A549 treated with CORT108297 at 1 μM for 4 hours (cell line): ENCODE measurements at places on chromosomes 6 and 20. TPM values are rescaled to one million over a fixed set of nuclear protein-coding genes. Genes with fewer than 3 reads are reported as not detected.

ZBTB22 gene
- 2.3 to 4.3 TPM (median 4.1 TPM) in 5 replicates for total RNA-seq

MAFB gene
- total RNA-seq: 0.07 to 0.13 TPM (median 0.09 TPM) in 4 of 5 replicates, not detected in the other

POU5F1 gene
- 4.7 to 6.7 TPM (median 5.3 TPM) in 5 replicates for total RNA-seq

CDSN gene
- total RNA-seq: 0.03 TPM in 1 of 5 replicates, not detected in the others

ASIP gene
- total RNA-seq: not detected in 5 replicates

CPXM1 gene
- total RNA-seq: 0.02 TPM in 1 of 5 replicates, not detected in the others

TNFAIP3 gene
- total RNA-seq: 12.6 to 29.3 TPM (median 13.7 TPM) in 5 replicates

OR2B6 gene
- 0.08 to 0.32 TPM (median 0.15 TPM) in 3 of 5 replicates, not detected in the others for total RNA-seq

ZC2HC1B gene
- total RNA-seq: not detected in 5 replicates

RNF182 gene
- total RNA-seq: 2.7 to 3.5 TPM (median 3.1 TPM) in 5 replicates

ZNF311 gene
- 0.07 to 0.21 TPM (median 0.18 TPM) in 5 replicates for total RNA-seq

SLC22A16 gene
- total RNA-seq: not detected in 5 replicates

LAMA2 gene
- 0.21 to 0.92 TPM (median 0.67 TPM) in 5 replicates for total RNA-seq

DSP gene
- total RNA-seq: 32.3 to 49.0 TPM (median 42.9 TPM) in 5 replicates

RIN2 gene
- 26.6 to 29.8 TPM (median 29.4 TPM) in 5 replicates for total RNA-seq

SLA2 gene
- total RNA-seq: not detected in 5 replicates

C6orf163 gene
- 0.06 to 0.29 TPM (median 0.15 TPM) in 5 replicates for total RNA-seq

KCNQ5 gene
- 1.2 to 2.1 TPM (median 1.8 TPM) in 5 replicates for total RNA-seq

SH3BGRL2 gene
- total RNA-seq: 0.24 to 0.33 TPM (median 0.27 TPM) in 5 replicates

TRIM40 gene
- not detected in 5 replicates for total RNA-seq

CLPSL1 gene
- not detected in 5 replicates for total RNA-seq

TXLNB gene
- total RNA-seq: not detected in 5 replicates

COL12A1 gene
- 3.8 to 6.4 TPM (median 5.2 TPM) in 5 replicates for total RNA-seq

BCAS1 gene
- total RNA-seq: 0.45 to 0.65 TPM (median 0.60 TPM) in 5 replicates

SLC32A1 gene
- not detected in 5 replicates for total RNA-seq

MCCD1 gene
- total RNA-seq: not detected in 5 replicates

ANKRD66 gene
- not detected in 5 replicates for total RNA-seq

LTB gene
- total RNA-seq: 0.22 to 0.38 TPM (median 0.33 TPM) in 5 replicates

FAM209B gene
- 0.14 to 0.60 TPM (median 0.54 TPM) in 5 replicates for total RNA-seq

EGFL8 gene
- total RNA-seq: 1.4 to 2.6 TPM (median 1.9 TPM) in 5 replicates

SCUBE3 gene
- 0.03 to 0.07 TPM (median 0.06 TPM) in 5 replicates for total RNA-seq

SASH1 gene
- 2.1 to 3.4 TPM (median 2.9 TPM) in 5 replicates for total RNA-seq

HLA-DRA gene
- total RNA-seq: not detected in 5 replicates

ADGRF4 gene
- total RNA-seq: 7.4 to 9.6 TPM (median 8.0 TPM) in 5 replicates

RIMS4 gene
- total RNA-seq: 1.2 to 1.9 TPM (median 1.5 TPM) in 5 replicates

ULBP1 gene
- 0.74 to 1.1 TPM (median 1.0 TPM) in 5 replicates for total RNA-seq

WFDC12 gene
- not detected in 5 replicates for total RNA-seq

OPN5 gene
- not detected in 5 replicates for total RNA-seq

MAP3K4 gene
- total RNA-seq: 12.3 to 13.1 TPM (median 12.8 TPM) in 5 replicates

LBP gene
- total RNA-seq: 0.97 to 1.8 TPM (median 1.2 TPM) in 5 replicates

FOXQ1 gene
- total RNA-seq: 2.5 to 5.2 TPM (median 5.1 TPM) in 5 replicates

TPD52L1 gene
- 40.7 to 50.6 TPM (median 45.2 TPM) in 5 replicates for total RNA-seq

TMEM170B gene
- total RNA-seq: 0.60 to 0.95 TPM (median 0.90 TPM) in 5 replicates

CST4 gene
- not detected in 5 replicates for total RNA-seq

AAR2 gene
- 39.2 to 44.3 TPM (median 42.2 TPM) in 5 replicates for total RNA-seq

TMC2 gene
- not detected in 5 replicates for total RNA-seq

CYP24A1 gene
- 220 to 457 TPM (median 406 TPM) in 5 replicates for total RNA-seq

BANF2 gene
- total RNA-seq: not detected in 5 replicates

LY6G6D gene
- not detected in 5 replicates for total RNA-seq

SRMS gene
- total RNA-seq: not detected in 5 replicates

HNF4A gene
- 11.9 to 17.0 TPM (median 15.4 TPM) in 5 replicates for total RNA-seq
